ENCODE measurements at places on chromosomes 11 and 22.

DNA sequence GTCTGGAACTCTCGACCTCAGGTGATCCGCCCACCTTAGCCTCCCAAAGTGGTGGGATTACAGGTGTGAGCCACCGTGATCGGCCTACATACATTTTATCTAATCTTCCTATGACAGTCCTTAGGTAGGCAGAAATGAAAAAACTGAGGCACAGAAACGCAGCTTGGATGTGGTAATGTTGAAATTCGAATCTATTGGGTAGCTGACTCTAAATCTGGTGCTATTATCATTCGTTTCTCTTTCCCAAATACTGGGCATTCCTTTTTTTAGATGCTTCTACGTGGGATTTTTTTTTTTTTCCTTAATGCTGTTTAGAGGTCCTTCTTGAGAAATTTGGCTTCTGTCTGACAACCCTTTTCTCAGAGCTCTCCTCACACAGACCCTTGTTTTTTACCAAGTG lies 41.5 kb downstream of the FCHSD2 start:
- H3K27me3 ChIP-seq: no peaks in the 10 kb centered on the region
- no peak overlapping the region for H3K27ac ChIP-seq
- peaks cover 4% of the 10 kb centered on the region for H3K36me3 ChIP-seq
- H3K4me3 ChIP-seq: no peak overlapping the region
- no peak for DNase-seq

DNA sequence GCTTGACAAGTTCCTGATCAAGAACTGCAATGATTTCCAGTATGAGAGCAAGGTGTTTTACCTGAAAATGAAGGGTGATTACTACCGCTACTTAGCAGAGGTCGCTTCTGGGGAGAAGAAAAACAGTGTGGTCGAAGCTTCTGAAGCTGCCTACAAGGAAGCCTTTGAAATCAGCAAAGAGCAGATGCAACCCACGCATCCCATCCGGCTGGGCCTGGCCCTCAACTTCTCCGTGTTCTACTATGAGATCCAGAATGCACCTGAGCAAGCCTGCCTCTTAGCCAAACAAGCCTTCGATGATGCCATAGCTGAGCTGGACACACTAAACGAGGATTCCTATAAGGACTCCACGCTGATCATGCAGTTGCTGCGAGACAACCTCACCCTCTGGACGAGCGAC lies 12.0 kb downstream of the YWHAH start:
- H3K4me1 ChIP-seq: peaks cover 74% of the 10 kb centered on the region
- H3K27me3 ChIP-seq: no peaks in the 10 kb centered on the region
- H3K4me3 ChIP-seq: peak overlapping the region; percentile 86
- peaks cover 8% of the 10 kb centered on the region for H3K36me3 ChIP-seq

GRCh38 chr11:44765676-44766075 lies 38.9 kb downstream of the TSPAN18 start:
- H3K4me3 ChIP-seq: no peak overlapping the region
- H3K27me3 ChIP-seq: no peaks in the 10 kb centered on the region
- no peak overlapping the region for H3K27ac ChIP-seq
- no peak for DNase-seq

GRCh38 chr11:9759519-9760192 lies 95.8 kb downstream of the SWAP70 start:
- DNase-seq: peak; percentile 71
- H3K27ac ChIP-seq: peak overlapping the region; percentile 92
- H3K4me3 ChIP-seq: peak overlapping the region; percentile 92
- peaks cover 30% of the 10 kb centered on the region for H3K4me1 ChIP-seq

GRCh38 chr11:83760932-83761331 lies 474.8 kb upstream of the CCDC90B start:
- H3K4me3 ChIP-seq: no peak overlapping the region
- H3K27ac ChIP-seq: no peak overlapping the region
- H3K4me1 ChIP-seq: no peaks in the 10 kb centered on the region
- H3K36me3 ChIP-seq: no peaks in the 10 kb centered on the region
- no peak for DNase-seq
- no peaks in the 10 kb centered on the region for H3K27me3 ChIP-seq

GRCh38 chr11:22681281-22681812 lies 14.9 kb downstream of the GAS2 start:
- no peaks in the 10 kb centered on the region for H3K36me3 ChIP-seq
- peaks cover 6% of the 10 kb centered on the region for H3K27me3 ChIP-seq
- no peak overlapping the region for H3K4me3 ChIP-seq
- H3K4me1 ChIP-seq: no peaks in the 10 kb centered on the region
- no peak for DNase-seq
- H3K27ac ChIP-seq: no peak overlapping the region

DNA sequence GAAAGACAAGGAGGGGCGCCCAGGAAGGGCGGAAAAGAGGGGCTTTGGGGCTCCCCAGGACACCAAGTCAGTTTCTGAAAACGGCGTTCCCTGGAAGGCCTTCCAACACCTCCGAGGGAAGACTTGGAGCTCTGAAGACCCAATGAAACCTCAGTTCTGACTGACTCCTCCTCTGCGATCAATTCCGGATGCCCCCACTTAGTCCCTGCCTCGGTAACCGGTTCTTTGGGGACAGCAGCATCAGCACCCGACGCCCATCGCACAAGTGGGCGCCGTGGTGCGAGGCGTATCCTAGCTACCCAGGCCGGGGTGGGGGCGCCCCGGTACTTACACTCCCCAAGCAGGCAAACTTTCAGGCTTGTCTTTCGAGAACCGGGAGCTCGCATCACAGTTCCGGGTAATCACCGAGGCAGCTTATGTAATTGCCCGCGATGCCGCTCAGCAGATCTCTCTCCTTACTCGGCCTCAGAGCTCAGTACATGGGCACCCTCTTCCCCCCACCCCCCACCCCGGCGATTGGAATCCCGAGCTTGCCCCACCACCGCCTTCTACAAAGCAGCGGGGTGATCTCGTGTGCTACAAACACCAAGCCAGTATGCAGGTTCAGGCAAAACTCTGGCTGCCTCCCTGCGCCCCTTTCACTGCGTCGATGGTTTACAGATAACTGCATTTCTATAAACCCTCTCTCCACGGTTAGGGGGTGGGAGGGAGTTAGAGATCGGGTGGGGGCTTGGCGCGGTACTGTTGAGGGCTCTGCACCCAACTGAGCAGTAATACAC lies 2.0 kb downstream of the TENM4 start:
- H3K27ac ChIP-seq: no peak overlapping the region
- peaks cover 5% of the 10 kb centered on the region for H3K36me3 ChIP-seq
- H3K27me3 ChIP-seq: peaks cover 66% of the 10 kb centered on the region
- H3K4me1 ChIP-seq: peaks cover 9% of the 10 kb centered on the region
- no peak for DNase-seq

DNA sequence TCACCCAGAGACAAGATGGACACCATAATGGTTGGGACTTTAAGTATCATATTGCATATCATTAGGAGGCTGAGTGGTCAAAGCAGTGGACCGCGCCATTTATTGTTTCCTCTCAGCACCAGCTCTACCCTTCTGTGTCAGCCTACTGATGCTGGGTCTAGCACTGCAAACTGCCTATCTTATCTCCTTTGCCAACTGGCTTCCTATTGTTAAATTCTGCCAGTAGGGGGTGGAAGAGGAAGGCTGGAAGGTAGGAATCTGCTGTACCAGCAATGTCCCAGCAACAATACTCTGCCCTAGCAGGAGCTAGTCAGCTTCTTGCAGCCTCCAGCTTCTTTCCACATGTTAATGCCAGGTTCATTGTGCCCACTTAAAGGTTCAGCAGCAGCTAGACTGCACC lies 367.1 kb upstream of the PDGFD start:
- peaks cover 6% of the 10 kb centered on the region for H3K4me1 ChIP-seq
- H3K4me3 ChIP-seq: no peak overlapping the region
- no peak overlapping the region for H3K27ac ChIP-seq
- peaks cover 2% of the 10 kb centered on the region for H3K36me3 ChIP-seq
- peaks cover 13% of the 10 kb centered on the region for H3K27me3 ChIP-seq
- no peak for DNase-seq
